Activated CD4-positive, CD25-positive, alpha-beta regulatory T cell (primary cell): ENCODE measurements at places on chromosomes 6 and 20.

DNA sequence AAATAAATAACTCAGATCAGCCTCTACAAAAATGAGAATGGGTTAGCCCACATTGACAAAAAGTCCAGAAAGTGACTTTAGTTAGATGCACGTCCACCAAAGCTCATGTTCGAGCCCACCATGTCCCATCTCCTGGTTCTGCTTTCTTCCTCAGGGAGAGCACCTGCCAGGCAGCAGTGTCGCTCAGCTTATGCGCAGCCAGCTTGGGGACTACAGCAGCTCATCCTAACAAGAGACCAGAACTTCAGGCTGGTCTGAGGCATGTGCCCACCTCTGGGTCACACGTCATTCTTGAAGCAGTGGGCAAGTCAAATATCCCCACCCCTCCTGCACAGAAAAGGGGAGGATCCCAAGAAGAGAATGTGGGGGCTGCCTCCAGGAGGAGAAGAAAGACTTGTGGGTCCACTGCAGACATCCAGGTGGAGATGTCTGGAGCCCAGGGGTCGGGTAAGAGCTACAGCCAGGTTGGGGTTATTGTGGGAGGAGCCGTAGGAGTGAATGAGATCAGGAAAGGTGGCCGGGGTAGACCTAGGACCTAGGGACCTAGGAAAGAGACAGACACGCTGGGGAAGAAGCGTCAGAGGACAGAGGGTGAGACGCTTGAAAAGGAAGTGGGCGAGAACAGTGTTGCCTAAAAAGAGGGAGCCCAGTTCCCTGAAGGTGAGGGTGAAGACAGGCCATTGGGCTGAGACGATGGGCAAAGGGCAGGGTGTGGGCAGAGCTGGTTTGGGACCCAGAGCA is 52.5 kb downstream of the SSR1 start:
- DNase-seq = no peak

- DNase-seq = no peak
These were observed 37.6 kb downstream of the NR2E1 start for GRCh38 chr6:108203189-108204112.

DNA sequence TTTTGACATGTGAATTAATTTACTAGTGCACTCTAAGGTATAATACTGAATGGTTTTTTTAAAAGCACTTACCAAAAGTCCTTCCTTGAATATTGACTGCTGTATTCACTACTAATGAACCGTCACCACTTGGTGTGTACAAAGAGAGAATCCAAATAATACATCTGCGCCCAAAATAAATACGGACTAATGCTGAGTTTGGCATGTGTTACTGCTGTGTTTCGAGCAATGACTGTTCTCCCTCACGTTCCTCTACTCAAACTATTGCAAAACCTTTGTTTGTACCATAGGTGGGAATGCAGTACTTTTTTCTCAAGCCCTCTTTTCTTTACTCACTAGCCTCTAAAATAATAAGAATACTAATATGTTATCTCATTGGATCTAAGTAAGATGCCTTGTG is 305.5 kb downstream of the QKI start:
- DNase-seq = no peak

GRCh38 chr20:46939031-46939965 is 44.7 kb downstream of the EYA2 start:
- DNase-seq = no peak
